ENCODE measurements at places on chromosomes 1 and 21.

DNA sequence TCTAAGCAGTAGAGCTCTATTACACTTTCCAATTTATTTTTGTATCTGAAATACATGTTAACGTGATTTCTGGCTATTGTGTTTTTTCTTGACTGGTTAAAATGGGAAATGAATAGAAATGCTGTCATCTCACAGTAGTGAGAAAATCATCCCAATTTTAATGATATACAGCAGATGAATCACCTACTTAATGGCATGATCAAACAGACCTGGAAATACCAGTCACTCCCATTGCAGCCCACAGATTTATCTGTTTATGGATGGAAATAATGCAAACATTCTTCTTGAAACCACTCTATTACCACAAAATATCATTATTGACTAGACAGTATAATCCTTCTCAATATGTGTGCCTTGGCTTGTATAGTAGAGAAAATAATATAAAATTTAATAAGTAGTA, 497.8 kb upstream of the ADAMTS5 start:
- DNase-seq = no peak

- DNase-seq = no peak
These were observed 10.3 kb downstream of the SEMA4A start for GRCh38 chr1:156163712-156164111.

DNA sequence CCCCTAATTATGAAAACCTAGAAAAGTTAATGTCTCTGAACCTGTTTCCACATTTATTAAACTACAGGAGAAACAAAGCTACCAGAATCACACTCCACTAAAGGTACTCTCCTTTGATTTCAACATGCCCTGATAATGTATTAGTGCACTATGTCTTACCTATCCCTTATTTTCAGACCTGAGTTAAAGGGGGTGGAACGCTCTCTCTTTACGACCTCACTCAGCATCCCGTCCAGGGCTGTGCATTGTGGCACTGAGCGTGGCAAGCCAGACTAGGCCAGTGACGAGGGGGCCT, 678 bp downstream of the LSM10 start:
- no peak for DNase-seq

DNA sequence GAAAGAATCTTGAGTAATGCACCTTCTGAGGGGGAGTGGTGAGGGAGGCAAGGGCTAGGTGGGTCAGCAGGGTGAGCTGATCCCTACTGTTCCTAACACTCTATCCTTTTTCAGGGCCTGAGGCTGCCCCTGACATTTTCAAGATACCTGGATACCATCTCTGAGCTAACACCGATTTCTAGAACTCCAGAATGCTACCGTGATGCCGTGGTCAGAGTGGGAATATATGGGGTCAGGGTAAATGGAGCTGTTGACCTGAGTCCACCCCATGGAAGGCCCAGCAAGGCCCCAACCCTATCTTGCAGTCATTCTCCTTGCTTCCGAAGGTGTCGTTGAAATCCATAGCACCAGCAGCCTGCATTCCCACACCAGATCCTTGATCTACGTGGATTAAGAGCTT, 18.0 kb upstream of the PTPRF start:
- no peak for DNase-seq

DNA sequence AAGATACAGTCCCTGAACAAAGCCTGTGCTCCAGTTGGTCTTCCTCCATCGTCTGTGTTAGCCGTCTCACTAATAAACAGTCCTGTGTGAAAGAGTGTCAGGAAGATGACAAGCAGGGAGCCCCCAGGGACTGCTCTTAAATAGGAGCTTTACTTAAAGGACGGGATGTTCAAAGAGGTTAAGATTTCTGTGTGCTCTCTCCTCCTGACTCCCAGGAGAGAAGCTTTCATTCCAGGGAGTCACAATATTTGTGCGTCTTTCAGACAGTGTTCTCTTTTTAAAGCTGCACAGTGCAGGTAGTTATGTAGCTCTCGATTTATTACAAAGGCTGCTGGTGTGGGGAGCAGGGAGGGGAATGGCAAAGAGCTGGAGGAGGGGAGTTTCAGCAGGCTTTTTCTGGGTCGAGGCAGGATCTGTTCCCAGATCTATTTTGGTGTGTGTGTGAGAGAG, 43.5 kb downstream of the STYXL2 start:
- DNase-seq = no peak

GRCh38 chr1:154937988-154938386, 1.5 kb upstream of the PMVK start:
- no peak for DNase-seq

GRCh38 chr1:11324567-11325165, 51.7 kb downstream of the UBIAD1 start:
- no peak for DNase-seq
